Caco-2 (cell line): ENCODE measurements at places on chromosomes 11 and 22. TPM values are rescaled to one million over a fixed set of nuclear protein-coding genes. Genes with fewer than 3 reads are reported as not detected.

GRCh38 chr11:66347425-66348276, at the start of gene B4GAT1:
Gene B4GAT1, minus strand, starts transcription at chr11:66347629. Its CDS starts 84 bp downstream, at chr11:66347545.
- H3K36me3 ChIP-seq: no peaks in the 10 kb centered on the region
- DNase-seq: peak; percentile 90
- H3K4me1 ChIP-seq: peaks cover 49% of the 10 kb centered on the region
- H3K4me3 ChIP-seq: peak within 1 kb of the TSS; percentile 52

GRCh38 chr11:121405646-121406045, 46.5 kb upstream of the SORL1 start:
- no peak for DNase-seq
- no peaks in the 10 kb centered on the region for H3K36me3 ChIP-seq
- no peaks in the 10 kb centered on the region for H3K27me3 ChIP-seq
- no peak overlapping the region for H3K27ac ChIP-seq
- no peak overlapping the region for H3K4me3 ChIP-seq
- no peaks in the 10 kb centered on the region for H3K4me1 ChIP-seq

- no peaks in the 10 kb centered on the region for H3K36me3 ChIP-seq
- no peak for DNase-seq
- H3K4me1 ChIP-seq: peaks cover 15% of the 10 kb centered on the region
- no peak overlapping the region for H3K27ac ChIP-seq
- H3K27me3 ChIP-seq: no peaks in the 10 kb centered on the region
- H3K4me3 ChIP-seq: no peak overlapping the region
Observed at GRCh38 chr22:45087802-45088201, 75.9 kb upstream of the NUP50 start.

GRCh38 chr22:50315289-50316113, 8.1 kb upstream of the PLXNB2 start:
- H3K4me1 ChIP-seq: no peaks in the 10 kb centered on the region
- H3K27me3 ChIP-seq: no peaks in the 10 kb centered on the region
- no peaks in the 10 kb centered on the region for H3K36me3 ChIP-seq

DNA sequence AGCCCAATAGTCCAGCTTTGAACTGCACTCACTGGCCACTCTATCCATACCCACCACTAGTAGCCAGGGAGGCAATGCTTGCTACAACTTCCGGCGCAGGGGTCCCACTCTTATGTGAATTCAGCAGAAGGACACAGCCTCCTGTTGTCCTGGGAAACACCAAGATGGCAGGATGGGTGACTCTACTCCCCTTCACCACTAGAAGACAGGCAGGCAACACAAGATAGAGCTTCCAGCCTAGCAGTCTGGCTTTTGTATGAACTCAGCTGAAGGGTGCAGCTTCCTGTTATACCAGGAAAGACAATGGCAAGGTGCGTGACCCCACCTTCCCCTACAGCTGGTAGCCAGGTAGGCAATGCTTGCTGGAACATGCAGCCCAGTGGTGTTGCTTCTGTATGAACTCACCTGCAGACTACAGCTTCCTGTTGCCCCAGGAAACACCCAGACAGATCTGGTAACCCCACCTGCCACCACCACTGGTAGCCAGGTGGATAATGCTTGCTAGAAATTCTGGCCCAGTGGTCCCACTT, 205.2 kb upstream of the KIRREL3 start:
- H3K4me3 ChIP-seq: no peak overlapping the region
- no peak for DNase-seq
- H3K4me1 ChIP-seq: no peaks in the 10 kb centered on the region
- H3K36me3 ChIP-seq: no peaks in the 10 kb centered on the region
- no peak overlapping the region for H3K27ac ChIP-seq

DNA sequence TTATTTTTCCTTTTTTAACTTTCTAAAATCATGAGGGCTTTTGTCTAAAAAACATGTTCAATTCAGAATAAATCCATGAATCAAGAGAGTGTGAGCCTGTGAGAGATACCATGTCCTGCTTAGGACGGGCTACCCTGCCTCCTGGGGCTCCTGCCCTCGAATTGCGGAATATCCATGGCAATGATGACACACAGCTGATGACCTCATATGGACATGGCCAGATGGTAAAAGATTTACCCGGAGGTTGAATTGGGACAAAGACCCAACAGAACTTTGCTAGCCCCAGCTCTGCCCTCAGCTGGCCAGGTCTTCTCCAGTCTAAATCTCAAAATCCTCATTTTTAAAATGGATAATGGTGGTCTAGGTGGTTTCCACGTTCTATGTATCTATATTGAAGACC, 538.1 kb upstream of the API5 start:
- no peak overlapping the region for H3K27ac ChIP-seq
- no peak overlapping the region for H3K4me3 ChIP-seq
- DNase-seq: no peak

DNA sequence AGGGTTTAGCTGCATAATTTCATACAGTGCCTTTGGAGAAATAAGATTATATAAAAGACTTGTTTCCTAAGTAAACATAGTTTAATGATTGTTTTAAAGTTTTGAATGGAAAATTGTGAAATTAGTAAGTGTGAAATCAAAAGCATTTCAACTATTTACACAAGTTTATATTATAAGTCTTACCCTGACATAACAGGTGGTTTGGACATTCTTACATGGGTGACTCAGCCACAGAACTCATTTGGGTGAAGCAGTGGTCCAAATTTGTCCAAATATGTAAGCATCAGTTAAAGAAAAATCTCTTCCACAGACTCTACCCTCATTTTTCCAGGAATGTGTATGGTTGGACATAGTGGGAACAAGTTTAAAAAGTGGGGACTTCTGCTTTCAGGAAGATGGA, 68.0 kb downstream of the USP47 start:
- no peaks in the 10 kb centered on the region for H3K4me1 ChIP-seq
- DNase-seq: no peak
- no peak overlapping the region for H3K27ac ChIP-seq
- H3K36me3 ChIP-seq: 0 out of 2 replicates have a peak, but pooled peaks cover 1% of the 10 kb centered on the region
- H3K27me3 ChIP-seq: no peaks in the 10 kb centered on the region

GRCh38 chr11:34747251-34747650, 126.4 kb downstream of the EHF start:
- H3K4me1 ChIP-seq: peaks cover 3% of the 10 kb centered on the region; the same call in 1 of the 2 replicates
- H3K27ac ChIP-seq: no peak overlapping the region
- H3K4me3 ChIP-seq: no peak overlapping the region

DNA sequence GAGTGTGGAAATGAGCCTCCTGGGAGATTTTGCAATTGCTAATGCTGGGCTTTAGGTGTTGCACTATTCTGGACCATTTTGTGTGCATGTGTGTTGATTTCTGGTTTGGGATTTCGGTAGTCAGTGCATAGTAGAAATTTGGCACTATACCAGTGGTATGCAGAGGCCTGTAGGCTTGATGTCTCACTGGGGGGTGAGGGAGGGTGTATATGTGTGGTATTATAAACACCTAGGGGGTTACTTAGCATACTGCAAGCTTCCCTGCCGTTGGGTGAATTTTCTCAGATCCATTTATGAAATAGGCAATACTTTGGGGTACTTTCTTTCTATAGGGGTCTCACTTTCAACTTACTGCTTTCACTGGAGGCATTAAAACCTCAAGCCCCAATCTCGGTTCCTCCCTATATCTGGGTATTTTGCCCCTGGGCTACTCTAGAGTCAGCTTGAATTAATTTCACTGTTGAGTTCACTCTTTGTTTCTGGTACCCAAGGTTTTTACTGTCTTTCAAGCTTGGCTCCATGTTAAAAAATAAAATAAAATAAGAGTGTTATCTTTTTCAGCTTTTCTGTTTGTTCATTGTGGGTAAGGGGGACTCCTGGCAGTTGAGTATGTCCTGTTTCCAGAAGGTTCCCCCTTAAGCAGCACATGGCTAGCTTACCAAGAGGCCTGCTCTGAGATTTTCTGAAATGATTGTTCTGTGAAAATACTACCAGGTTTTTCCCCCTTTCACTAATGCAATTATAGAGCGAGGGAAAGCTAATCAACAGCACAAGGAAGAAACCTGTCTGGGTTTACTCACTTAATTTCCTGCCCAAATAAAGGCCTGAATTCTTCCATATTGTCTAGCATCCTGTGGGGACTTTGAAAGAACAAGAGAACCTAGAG, 45.8 kb downstream of the PPFIBP2 start:
- H3K4me3 ChIP-seq: no peak overlapping the region
- no peaks in the 10 kb centered on the region for H3K27me3 ChIP-seq
- no peaks in the 10 kb centered on the region for H3K36me3 ChIP-seq
- no peaks in the 10 kb centered on the region; the same call in 1 of the 2 replicates for H3K4me1 ChIP-seq
- DNase-seq: no peak

Gene TSGA10IP
- 0.79 TPM in 1 of 2 replicates, not detected in the other for total RNA-seq

Gene SCUBE2
- 3.1 and 3.2 TPM in 2 replicates for total RNA-seq

Gene RFPL2
- total RNA-seq: not detected in 2 replicates

Gene GCAT
- 24.4 and 24.8 TPM in 2 replicates for total RNA-seq

Gene RAG2
- not detected in 2 replicates for total RNA-seq

Gene PRG3
- not detected in 2 replicates for total RNA-seq
